ENCODE measurements at places on chromosomes 6 and 20.

- no peak for DNase-seq
Measured at GRCh38 chr20:52010541-52010940, 181.0 kb downstream of the ZFP64 start.

DNA sequence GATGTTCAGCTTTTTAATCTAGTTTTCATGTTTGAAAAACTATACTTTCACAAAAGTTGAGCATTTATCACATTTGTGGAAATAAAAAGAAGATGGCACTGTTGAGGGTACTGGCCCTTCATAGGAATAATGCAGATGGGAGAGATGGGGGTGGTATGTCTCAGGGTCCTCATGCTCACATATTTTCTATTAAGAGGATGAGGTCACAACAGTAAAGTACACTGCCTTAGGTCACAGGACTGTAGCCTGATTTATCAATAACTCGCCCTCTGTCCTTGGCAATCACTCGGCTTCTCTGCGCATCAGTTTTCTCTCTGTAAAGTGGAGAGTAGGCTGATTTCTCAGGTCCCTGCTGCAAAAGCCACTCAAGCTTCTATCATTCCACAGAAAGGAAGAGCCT is 55.9 kb downstream of the PPP1R3G start:
- DNase-seq, result no peak

- no peak for DNase-seq
Measured at GRCh38 chr6:38033442-38033982, 214.0 kb downstream of the ZFAND3 start.

DNA sequence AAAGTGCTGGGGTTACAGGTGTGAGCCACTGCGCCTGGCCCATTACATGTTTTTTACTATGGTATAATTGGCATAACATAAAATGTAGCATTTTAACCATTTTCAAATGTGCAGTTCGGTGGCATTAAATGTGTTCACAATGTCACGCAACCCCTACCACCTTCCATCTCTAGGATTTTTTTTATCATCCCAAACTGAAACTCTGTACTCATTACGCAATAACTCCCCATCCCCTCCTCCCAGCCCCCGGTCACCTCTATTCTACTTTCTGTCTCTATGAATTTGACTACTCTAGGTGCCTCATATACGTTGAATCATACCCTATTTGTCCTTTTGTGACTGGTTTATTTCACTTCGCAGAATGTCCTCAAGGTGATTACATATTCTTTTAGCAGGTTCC is 233.1 kb upstream of the ARID1B start:
- DNase-seq, result no peak

DNA sequence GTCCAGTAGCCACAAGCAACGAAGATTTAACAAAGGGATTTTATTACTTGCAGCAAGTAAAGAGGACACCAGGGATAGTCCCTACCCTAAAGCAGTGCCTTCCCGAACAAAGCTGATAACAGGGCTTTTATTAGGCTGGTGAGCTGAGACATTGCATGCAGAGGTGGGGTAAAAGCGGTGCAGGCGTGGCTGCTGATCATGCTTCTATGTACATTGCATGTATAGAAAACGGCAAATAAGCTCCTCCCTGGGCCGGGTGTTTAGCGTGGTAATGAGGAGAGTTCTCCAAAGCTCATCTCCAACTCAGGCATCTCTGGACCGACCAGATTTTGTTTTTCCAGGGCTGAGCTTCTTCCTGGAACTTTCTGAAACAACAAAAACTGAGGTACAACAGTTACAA is 83.5 kb upstream of the CDH4 start:
- no peak for DNase-seq

DNA sequence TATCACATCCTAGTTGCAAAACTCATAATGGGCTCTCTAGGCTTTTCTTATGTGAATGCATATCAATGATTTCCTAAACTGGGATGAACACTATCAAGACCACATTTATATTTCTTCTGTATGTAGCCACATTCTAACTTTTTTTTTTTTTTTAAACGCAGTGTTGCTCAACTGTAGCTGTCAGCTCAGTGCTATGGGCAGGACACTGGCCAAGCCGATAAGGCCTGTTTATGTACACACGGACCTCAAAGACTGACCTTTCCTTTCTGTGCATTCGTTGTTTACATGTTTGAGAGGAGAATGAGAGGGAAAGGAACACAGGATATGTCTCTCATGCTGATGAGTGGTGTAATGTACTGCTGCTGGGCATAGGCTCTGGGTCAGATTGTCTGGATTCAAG is 75.1 kb upstream of the B3GAT2 start:
- DNase-seq, result no peak

All from stimulated activated CD8-positive, alpha-beta memory T cell treated with anti-CD3 and anti-CD28 coated beads, Interleukin-4, amount 100 ng/mL, for 4 hours (primary cell).